ENCODE measurements at places on chromosomes 1 and 21.

DNA sequence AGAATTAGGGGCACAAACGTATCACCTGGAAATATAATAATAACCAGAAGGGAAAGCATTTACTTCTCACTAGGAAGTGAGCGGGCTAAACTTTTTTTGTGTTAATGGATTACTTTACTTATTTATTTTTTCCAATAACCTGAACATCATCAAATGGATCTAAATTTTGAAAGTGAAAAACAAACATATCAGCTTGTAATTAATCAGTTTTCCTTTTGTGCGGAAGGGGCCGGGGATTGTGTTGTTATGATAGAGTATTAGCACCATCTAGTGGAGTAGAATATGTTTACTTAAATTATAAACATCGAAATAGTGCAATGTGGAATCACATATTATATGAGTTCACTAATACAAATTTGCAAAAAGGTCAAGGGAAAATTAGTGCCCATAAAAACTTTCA lies 9.0 kb downstream of the CFH start:
- peak; percentile 51 for DNase-seq

- no peak for DNase-seq
Observed at GRCh38 chr1:204202481-204202880, 6.2 kb upstream of the KISS1 start.

- no peak for DNase-seq
Observed at GRCh38 chr1:43536196-43536863, 5.6 kb downstream of the PTPRF start.

GRCh38 chr21:30689822-30690221 lies 28.8 kb downstream of the KRTAP21-3 start:
- no peak for DNase-seq

- DNase-seq: no peak
Observed at GRCh38 chr1:110198746-110199145, 11.4 kb upstream of the KCNC4 start.

DNA sequence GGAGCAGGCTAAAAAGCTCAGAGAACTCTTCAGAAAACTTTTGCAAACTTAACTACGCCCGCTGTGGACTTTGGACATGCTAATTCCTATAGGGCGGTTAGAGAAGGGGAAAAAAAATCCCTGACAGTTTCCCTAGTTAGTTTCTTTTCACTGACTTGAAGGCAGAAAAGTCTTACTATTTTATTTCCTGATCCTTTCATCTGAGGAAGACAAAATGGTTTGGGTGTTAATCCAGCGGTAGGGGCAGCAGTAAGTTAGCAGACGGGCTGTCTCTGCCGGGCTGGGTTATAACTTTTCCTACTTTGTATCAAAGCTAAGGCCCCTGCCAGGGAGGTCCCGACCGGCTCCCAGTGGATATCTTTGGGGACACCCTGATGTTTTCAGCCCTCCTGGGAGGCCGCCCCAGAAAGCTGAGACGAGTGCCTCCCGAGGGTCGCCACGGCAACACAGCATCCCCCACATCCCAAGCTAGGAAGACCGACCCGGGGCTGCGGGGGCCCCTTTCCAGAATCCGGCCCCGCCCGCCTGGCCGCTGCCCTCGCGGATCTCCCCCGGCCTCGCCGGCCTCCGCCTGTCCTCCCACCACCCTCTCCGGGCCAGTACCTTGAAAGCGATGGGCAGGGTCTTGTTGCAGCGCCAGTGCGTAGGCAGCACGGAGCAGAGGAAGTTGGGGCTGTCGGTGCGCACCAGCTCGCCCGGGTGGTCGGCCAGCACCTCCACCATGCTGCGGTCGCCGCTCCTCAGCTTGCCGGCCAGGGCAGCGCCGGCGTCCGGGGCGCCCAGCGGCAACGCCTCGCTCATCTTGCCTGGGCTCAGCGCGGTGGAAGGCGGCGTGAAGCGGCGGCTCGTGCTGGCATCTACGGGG lies 162.6 kb downstream of the RUNX1 start:
- no peak for DNase-seq

DNA sequence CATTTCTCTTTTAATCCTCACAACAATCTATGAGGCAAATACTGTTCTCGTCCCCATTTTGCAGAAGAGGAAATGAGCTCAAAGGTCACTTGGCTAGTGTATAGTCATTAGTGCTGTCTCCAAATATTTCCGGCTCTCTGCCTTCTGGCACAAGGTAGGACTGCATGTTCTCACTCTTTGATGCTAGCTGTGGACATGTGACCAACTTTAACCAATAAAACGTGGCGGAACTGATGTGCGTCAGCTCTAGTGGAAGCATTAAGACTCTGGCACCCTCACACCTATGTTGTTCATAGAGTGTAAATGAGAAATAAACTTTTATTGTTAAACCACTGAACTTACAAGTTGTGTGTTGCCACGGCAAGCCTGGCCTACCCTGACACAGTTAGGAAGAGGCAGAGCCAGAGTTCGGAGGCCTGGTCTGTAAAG lies 5.0 kb upstream of the KIF21B start:
- DNase-seq: no peak

- no peak for DNase-seq
Observed at GRCh38 chr1:233278631-233279030, 16.9 kb downstream of the PCNX2 start.

DNA sequence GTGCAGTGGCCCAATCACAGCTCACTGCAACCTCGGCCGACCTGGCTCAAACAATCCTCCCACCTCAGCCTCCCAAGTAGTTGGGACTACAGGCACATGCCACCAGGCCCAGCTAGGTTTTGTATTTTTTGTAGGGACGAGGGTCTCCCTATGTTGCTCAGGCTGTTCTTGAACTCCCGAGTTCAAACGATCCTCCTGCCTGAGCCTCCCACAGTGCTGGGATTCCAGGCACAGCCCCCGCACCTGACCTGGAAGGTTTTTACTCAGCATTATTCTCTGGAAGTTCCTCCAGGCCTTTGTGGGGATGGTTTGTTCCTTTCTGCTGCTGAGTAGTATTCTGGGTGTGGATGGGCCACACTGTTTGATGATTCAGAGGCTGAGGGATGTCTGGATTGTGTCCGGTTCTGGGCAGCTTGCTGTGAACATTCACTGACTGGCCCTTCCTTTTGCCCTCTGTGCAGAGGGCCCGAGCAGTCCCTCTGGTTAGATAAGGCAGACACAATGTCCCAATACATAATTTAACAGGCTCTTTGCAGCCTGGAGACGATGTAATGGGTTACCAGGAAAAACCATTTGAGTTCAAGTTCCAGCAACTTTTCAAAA lies 6.0 kb upstream of the TRAPPC10 start:
- no peak for DNase-seq

DNA sequence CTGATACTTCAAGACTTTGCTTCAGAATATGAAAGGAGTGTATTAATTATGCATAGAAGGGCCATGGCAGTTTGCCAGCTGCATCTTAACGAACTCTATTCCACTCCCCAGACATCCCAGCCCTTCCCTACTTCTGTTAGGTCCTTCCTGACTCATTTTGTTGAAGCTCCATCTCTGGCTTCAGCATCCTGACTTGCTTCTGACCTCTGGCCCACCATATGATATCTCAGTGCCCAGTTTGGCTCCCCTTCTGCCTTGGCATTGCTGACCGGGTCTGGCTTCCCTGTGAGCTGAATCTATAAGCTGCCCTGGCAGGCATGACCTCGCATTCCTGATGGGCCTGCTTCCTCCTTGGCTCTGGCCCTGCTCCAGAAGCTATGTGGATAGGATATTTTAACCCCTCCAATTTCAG lies 27.6 kb upstream of the ARHGAP29 start:
- DNase-seq: peak; percentile 10

DNA sequence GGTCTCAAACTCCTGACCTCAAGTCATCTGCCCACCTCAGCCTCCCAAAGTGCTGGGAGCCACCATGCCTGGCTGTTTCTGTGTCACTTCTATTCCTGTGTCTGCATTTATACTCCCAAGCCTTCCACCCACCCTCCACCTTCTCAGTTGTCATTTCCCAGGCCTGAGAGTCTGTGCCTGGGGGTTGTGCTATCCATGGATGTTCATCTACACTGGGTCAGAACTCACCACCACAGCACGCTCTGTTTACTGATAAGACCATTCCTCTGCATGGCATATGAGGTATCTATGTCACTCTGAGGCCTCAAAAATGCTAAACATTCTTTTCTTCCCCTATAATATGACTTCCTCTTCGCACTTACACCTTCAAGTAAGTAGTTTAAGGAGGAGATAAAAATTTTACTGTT lies 6.1 kb downstream of the NENF start:
- no peak for DNase-seq

- DNase-seq: no peak
Observed at GRCh38 chr1:3577711-3578432, 33.4 kb downstream of the MEGF6 start.

- DNase-seq: peak; percentile 93
Observed at GRCh38 chr1:112798292-112798691, 83.2 kb upstream of the PPM1J start.

DNA sequence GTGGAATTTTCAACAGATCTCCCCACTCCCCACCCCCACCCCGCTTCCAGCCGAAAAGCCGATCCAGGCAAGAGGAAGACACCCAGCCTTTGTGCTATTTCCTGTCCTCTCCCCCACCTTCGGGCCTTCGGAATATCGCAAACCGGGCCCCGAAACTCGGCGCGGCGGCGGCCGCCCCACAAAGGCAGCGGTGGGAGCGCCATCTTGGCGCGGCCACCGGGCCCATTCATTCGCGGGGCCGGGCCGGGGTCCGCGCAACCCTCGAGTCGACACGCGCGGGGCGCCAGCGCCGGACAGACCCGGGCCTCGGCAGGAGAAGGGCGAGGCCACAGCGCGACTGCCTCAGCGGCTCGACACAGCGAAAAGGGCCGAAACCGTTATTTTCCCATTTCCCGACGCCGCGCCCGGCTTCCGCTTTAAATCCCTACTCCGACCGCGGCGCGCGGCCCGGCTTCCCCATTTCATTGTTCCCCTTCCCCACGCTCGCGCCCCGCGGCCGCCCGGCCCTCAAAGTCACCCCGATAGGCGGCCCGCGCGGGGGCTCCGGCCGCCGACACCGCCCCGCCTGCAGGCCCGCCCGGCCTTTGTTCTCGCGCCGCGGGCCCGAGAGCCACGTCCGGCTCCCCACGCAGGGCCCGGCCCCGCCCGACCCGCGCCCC lies 911 bp downstream of the GNB1 start:
- no peak for DNase-seq

DNA sequence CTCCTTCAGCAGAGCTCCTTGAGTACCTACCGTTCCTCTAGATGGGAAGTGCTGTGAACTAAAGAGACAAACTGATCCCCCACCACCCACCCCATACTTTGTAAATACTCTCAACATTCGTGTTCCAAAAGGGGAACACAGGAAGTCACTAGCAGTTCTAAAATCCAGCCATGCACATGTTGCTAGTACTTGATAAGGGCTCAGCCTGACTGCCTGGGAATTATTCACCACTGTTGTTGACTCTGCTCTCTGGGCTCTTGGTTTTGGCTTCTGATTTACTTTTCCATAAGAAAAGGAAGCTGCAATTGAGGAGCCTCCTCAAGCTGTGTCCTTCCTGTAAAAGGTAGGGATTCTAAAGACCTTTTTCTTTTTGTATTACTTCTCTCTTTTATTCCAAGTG lies 67.5 kb downstream of the IVNS1ABP start:
- no peak for DNase-seq

GRCh38 chr1:50610563-50610962 lies 187.3 kb upstream of the DMRTA2 start:
- DNase-seq: peak; percentile 82

DNA sequence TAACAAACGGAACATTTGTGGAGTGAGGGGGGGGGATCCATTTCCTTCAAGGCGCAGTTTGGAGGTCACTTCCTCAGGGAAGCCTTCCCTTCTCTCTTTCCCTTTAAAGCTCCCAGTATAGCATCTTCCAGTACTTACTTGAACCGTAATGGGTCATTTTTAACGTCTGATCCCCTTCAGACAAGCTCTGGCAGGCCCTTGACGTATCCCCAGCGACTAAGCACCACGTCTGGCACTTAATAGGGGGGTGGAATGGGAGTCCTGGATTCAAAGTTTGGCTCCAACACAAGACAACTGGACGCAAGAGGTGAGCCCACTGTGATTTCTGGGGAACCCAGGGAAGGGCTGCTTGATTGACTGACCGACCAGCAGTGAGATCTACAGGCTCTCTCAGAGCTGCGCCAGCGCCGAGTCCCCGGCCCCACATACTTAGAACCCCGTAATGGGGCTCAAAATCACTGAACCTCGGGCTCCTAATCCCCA lies 441 bp downstream of the YARS1 start:
- DNase-seq: peak; percentile 46

GRCh38 chr1:83827741-83828140 lies 171.2 kb downstream of the TTLL7 start:
- peak; percentile 77 for DNase-seq

DNA sequence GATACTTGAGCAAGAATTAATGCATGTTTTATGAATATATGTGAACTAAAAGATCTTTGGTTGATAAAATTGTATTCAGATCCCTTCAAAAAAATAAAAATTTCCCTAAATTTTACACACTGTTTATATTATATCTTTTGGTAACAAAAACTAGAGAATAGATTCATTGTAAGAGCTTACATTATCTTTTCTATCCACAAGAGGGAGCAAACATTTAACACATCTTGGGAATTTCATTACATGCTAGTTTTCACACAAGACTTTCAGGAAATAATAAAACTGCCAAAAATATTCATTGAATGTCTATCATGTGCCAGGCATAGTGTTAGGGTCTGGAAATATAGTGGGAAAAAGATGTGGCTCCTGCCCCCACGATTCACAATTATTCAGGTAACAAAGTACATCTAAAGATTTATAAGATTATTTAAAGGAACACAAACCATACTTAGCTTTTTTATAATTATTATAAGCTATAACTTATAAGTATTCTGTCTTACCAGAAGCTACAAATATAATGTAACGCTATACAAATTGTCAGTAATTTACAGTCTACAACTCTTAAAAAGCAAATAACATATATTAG lies 30.6 kb downstream of the FAF1 start:
- no peak for DNase-seq

DNA sequence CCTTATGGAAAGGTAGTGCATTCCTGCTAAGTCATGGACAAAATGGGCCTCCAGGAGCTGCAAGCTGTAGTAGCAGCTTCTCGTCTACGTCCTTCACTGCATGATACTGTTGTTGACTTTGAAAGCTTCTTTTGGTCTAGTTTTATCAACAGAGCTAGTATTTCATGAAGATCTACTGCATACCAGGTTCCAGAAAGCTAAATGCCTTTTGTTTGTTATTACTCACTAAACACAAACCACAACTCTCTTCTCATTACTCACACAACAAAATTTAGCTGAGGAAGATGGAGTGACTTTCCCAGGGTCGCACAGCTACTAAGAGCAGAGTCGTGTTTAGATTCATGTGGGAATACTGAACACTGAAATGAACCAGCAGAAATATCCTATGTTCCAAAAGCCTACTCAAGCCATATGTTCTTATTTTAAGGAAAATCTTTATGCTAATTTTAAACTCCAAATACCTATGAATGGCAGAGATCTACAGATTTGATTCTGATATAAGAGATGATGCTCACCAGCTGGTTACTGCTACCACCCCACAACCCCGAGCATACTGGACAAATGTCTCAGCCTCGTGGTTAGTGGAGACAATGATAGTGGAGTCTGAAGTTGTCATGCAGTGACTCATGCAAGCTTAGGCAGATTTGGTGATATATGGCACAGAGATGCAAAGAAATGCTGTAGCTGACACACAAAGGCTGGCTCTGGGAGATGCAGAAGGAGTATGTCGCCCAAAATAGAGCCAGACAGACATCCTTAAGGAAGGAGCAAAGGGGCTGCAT lies 20.6 kb downstream of the PGBD2 start:
- DNase-seq: no peak

- no peak for DNase-seq
Observed at GRCh38 chr1:88376421-88376820, 307.7 kb upstream of the PKN2 start.

Data from NCI-H524 (cell line).